ENCODE measurements at places on chromosomes 7 and 10.

DNA sequence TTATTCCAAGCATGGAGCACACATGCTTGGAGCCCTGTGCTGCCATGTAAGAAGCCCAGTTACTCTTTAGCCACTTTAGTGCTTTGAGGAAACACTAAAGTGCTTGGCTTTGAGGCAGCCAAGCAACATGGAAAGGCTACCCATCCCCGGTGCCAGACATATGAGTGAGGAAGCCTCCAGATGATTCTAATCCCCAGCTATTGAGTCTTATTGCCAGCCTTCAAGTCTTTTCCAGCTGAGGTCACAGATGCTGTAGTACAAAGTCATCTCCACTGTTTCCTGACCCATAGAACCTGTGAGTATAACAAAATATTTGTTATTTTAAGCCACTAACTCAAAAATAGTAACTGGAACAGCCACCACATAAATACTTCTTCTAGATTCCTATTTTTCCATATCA, 91.4 kb upstream of the CYP26C1 start:
- no peak for DNase-seq

DNA sequence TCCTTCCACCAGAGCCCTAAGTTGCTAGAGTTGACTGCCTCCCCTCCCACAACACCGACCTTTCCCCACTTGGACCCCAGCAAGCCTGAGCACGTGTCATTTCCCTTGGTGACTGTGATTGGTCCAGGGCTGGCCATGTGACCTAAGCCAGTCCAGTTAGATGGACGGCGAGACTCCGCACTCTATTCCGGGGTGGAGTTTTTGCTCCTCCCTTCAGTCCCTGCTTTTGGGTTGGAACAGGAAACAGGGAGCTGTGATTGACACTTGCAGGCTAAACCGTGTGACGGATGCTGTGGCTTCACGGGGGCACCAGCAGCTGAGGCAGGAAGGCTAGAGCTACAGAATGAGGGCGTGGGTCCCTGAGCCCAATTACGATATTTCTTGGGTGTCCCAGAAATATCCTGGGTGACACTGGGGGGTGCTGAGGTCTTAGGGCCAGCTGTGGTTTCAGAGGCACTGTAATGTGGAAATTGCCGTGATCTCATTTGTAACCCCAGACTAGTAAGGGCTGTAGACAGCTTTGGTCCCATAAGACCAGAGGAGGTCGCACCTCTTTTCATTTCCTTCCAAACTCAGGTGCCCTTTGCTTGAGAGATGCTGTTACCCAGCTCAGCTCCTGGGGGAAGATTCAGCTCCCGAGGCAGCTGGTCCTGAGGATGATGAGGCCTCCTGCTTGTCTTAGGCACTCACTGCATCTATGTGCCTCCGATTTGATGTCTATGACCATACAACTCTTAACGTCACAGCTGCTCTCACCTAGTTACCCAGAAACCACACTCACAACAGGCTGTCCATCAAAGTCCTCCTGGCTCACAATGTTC, 102.7 kb upstream of the NPTX2 start:
- DNase-seq, result no peak

DNA sequence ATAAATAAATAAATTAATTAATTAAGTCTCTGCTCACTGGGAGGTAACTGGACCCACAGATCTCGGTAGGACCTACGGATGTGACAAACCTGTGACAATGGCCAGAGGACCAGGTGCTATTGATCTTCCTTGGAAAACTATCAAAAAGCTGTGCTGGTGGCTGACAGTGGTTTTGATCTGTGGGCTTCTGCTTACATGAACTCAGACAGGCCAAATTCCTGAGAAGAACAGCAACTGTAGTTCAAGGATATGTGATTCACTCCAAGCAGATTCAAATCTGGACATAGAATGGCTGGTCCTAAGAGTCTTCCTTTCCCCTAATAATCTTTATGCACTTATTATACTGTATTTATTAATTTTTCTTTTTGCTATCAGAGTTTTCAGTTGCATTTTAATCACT, 80.0 kb downstream of the ATXN7L1 start:
- DNase-seq, result no peak

DNA sequence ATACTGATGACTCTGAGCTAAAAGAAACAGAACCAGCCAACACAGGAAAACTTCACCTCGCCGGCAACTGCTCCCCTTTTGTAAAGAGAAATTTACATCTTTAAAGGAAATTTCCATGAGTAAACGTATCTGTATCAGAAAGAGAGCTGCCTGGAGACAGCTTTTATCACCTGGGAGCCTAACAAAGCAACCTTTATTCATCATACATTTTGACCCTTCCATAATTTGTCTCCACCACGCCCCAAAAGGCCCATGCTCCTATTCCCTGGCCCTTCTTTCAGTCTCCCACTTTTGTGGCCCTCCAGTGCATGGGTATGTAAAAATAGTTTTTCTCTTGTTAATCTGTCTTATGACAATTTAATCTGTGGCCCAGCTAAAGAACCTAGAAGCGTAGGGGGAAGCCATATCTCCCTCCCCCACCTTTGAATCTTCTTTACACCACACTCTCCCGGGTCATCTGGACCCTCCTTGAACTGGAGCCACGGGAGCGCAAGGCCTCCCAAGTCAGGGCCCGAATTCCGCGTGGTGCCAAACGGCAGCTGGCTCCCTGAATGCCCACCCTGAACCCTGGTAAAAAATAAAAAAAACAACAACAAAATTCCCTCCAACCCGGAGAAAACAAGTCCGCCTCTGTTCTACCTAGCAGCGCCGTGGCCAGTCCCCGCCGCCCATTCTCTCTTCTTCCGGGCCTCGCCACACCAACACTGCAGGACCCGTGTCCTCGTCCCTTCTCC, 15.4 kb upstream of the FKBP9 start:
- DNase-seq, result no peak

DNA sequence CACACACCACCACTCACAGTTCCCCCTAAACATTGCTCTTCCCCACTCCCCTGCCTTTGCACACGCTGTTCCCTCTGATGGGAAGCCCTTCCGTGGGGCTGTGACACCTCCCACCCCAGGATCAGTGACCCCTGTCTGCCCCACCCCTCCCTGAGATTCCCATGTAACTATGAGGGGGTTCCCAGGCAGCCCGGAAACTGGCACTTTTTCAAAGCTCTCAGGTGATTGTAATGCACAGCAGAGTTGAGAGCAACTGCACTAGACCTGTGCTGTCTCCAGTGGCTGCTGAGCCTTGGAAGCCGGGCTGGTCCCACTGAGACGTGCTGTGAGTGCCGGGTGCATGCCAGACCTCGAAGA, 29.8 kb downstream of the GPRIN2 start:
- DNase-seq, result no peak

- no peak for DNase-seq
Observed at GRCh38 chr10:102113956-102114857, 6.0 kb downstream of the LDB1 start.

GRCh38 chr7:48426966-48427555, 255.8 kb downstream of the ABCA13 start:
- DNase-seq, result no peak

DNA sequence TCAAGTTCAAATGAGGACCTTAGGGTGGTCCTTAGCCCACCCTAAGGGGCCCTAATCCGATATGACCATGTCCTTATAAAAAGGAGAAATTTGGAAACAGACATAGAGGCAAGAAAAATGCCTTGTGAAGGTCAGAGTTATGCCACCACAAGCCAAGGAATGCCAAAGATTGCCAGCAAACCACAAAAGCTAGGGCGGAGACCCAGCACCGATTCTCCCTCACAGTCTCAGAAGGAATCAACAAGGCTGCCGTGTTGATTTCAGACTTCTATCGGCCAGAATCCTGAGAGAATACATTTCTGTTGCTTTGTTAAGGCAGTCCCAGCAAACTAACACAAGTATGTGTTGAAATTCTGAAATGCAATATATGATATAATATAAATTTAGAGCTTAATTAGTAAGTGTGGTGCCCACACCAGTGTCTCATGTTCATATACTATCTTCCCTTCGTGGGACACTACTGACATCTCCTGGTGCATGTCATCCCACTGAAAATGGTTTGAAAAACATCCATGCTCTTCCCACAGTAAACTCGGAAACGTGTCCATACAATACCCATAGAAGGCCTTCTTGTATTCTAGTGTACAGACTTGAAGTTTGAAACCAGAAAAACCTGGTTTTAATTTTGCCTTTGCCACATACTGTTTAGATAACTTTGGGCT, 349.0 kb downstream of the TNS3 start:
- DNase-seq, result no peak

GRCh38 chr7:104135760-104136558, 71.9 kb downstream of the ORC5 start:
- DNase-seq, result no peak

- DNase-seq, result no peak
Observed at GRCh38 chr7:96786261-96786997, 76.8 kb upstream of the SEM1 start.

- no peak for DNase-seq
Observed at GRCh38 chr10:45452743-45453452, 78.9 kb downstream of the ALOX5 start.

GRCh38 chr7:1738511-1738910, 68.4 kb downstream of the ELFN1 start:
- DNase-seq, result no peak

GRCh38 chr10:131569851-131570715, 258.6 kb upstream of the TCERG1L start:
- DNase-seq, result no peak

GRCh38 chr10:109343293-109343692, 580.0 kb downstream of the XPNPEP1 start:
- DNase-seq, result no peak

DNA sequence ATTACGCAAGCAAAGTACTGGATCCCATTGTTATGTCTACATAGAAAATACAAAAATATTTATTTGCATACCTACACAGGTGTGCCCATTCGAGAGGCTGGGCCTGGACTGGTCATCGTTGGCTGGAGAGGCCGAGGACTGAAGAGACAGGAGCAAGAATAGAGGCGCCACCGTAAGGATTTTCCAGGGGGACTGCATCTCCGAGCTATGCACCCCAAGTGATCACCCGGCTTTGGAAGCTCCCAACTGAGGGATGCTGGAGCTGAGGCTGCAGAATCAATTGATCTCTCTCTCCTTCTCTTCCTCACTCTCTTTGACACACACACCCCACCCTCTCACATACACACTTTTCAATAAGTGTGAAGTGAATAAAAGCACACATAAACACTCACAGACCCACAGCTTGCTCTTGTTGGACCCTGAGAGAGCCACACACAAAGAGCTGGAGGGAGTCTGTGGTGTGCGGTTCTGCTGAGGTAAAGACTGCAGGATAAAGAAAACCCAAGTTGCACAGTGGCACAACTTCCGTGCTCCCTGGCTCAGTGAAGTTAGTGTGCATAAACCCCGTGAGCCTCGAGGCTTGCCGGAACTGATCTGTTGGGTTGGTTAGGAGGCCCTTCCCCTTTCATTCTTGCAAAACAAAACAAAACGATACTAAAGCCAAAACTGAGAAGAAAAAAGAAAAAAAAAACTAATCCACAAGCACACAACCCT, at the start of gene AOAH:
AOAH (minus strand) TSS at position 544 of the 714 bp plus-strand sequence; CDS start at position 198, 346 bp downstream.
- DNase-seq, result peak; percentile 48

- no peak for DNase-seq
Observed at GRCh38 chr10:94042001-94042833, 48.5 kb downstream of the PLCE1 start.

DNA sequence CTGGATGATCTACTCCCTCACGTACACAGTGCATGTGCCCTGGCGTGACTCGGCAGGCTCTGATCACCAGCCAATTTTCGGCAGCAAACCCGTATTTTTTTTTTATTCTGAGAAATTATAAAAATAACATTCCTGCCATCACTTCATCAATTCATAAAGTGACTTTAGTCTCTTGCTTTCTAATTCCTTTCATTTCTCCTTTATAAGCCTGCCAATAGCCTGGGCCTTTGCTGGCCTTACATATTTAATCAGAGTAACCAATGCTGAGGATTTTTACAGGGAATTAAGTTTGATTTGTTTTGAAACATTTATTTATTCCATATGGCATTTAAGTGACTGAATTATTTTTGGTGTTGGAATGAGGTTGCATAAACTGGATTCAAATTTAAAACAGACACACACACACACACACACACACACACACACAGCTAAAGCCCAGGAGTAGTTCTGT, 140.8 kb downstream of the ETV1 start:
- DNase-seq, result no peak

DNA sequence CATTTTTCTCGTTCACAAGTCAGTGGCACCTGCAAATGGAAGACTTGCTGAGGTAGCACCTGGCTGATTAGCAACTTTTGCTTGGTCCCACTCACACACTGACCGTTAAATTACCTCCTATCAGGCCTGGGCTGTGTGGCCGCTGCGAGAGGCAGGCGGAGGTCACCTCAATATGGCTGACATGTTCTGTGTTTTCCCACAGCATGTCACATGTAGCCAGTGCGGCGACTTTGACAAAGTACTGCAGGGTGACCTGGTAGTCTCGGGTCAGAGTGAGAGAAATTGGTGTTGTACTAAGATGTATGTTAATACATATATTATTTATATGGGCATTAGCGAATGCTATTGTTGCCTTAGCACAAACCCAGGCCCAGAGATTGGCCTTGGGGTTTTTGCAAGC, 307.5 kb downstream of the LRMDA start:
- DNase-seq, result no peak

GRCh38 chr7:13822678-13823077, 166.8 kb downstream of the ETV1 start:
- no peak for DNase-seq

GRCh38 chr7:139457153-139457946, 26.1 kb downstream of the KLRG2 start:
- no peak for DNase-seq

DNA sequence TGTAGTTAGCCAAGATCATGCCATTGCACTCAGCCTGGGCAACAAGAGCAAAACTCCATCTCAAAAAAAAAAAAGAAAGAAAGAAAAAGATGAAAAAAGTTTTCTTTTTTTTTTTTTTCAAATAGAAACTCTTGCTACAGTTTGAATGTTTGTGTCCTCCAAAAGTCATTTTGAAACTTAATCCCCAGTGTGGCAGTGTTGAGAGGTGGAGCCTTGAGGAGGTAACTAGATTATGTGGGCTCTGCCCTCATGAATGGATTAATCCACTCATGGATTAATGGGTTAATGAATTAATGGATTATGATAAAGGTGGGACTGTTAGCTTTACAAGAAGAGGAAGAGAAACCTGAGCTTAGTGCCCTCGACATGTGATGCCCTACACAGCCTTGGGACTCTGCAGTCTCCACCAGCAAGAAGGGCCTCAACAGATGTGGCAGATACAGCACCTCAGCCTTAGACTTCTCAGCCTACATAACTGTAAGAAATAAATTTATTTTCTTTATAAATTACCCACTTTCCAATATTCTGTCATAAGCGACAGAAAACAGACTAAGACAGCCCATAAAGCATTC, 25.1 kb downstream of the CPEB3 start:
- DNase-seq, result no peak

- no peak for DNase-seq
Observed at GRCh38 chr7:77674878-77675277, 21.4 kb upstream of the RSBN1L start.

DNA sequence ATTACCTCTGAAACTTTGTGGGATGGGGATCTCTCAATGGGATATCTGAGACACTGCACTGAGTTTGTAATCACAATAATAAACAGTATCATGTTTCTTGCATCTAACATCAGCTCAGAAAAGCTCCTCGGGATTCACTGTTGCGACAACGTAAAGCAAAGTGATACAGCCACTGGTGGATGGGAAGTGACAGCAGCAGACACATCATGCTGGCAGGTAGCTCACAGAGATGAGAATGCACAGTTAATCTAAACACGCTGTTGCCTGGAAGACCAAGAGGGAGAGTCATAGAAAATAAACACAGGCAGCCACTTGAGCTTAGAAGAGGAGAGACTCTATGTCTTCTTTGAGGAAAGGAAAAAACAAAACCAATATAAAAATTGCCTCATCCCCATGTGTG, 513.8 kb downstream of the MAGI2 start:
- DNase-seq, result no peak

- no peak for DNase-seq
Observed at GRCh38 chr7:24936121-24936824, 43.7 kb downstream of the OSBPL3 start.
